ENCODE measurements at places on chromosomes 11 and 22. TPM values are rescaled to one million over a fixed set of nuclear protein-coding genes. Genes with fewer than 3 reads are reported as not detected.

BATF2 gene
- not detected for total RNA-seq

GRCh38 chr11:19939415-19939929 lies 220.8 kb downstream of the DBX1 start:
- peaks cover 3% of the 10 kb centered on the region for H3K27me3 ChIP-seq
- no peak overlapping the region for H3K27ac ChIP-seq
- H3K36me3 ChIP-seq, result no peaks in the 10 kb centered on the region
- no peak overlapping the region for H3K4me3 ChIP-seq
- DNase-seq, result no peak
- H3K4me1 ChIP-seq, result no peaks in the 10 kb centered on the region

DNA sequence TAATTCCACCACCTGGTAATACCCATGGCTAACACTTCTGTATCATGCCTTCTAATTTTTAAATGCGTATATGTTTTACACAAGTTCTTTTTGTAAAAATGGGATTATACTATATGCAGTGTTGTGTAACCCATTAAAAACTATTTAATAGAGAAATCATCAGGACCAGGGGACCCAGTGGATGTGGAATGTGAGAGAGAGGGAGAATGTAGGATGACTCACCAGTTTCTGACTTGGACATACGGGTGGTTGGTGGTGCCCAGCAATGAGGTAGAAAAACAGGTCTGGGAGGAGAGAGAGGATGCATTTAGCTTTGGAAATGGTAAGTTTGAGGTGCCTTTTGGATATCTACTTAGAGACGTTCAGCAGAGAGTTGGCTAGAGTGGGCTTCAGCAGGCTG lies 112.0 kb upstream of the TBCEL start:
- no peak overlapping the region for H3K4me3 ChIP-seq
- no peaks in the 10 kb centered on the region for H3K4me1 ChIP-seq
- H3K27me3 ChIP-seq, result peaks cover 4% of the 10 kb centered on the region
- no peak overlapping the region for H3K27ac ChIP-seq

DNA sequence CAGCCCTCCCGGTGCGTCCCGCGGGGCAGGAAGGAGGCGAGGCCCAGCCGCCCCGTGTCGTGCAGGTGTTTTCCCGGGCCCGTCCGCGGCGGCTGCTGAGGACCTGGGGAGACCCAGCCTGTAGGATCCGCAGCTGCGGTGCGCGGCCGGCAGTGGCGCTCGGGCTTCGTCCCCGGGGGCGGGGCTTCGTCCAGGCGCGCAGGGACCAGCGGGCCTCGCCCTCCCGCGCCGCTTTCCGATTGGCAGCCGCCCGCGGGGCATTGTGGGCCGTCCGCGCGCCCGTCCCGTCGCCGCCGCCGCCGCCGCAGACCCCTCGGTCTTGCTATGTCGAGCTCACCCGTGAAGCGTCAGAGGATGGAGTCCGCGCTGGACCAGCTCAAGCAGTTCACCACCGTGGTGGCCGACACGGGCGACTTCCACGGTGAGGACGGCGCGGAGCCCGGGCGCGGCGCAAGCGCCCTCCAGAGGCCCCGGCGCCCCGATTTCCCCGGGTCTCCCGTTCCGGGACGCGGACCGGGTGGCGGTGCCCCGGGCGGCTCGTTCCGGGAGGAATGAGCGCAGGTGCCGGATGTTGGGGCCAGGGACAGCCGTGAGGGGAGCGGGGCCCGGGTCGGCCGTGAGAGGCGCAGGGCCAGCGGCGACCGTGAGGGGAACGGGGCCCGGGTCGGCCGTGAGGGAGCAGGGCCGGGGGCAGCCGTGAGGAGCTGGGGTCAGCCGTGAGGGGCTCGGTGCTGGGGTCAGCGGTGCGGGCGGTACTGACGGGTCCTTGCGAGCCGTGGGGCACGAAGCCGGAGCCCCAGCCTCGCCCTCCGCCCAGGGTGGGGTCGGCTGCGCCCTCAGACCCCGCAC lies at the start of gene TALDO1:
TALDO1 (plus strand) TSS at position 307 of the 849 bp plus-strand sequence; CDS start at position 325, 18 bp downstream.
- H3K27ac ChIP-seq, result peak within 1 kb of the TSS; percentile 90
- H3K27me3 ChIP-seq, result no peaks in the 10 kb centered on the region
- H3K36me3 ChIP-seq, result no peaks in the 10 kb centered on the region

DNA sequence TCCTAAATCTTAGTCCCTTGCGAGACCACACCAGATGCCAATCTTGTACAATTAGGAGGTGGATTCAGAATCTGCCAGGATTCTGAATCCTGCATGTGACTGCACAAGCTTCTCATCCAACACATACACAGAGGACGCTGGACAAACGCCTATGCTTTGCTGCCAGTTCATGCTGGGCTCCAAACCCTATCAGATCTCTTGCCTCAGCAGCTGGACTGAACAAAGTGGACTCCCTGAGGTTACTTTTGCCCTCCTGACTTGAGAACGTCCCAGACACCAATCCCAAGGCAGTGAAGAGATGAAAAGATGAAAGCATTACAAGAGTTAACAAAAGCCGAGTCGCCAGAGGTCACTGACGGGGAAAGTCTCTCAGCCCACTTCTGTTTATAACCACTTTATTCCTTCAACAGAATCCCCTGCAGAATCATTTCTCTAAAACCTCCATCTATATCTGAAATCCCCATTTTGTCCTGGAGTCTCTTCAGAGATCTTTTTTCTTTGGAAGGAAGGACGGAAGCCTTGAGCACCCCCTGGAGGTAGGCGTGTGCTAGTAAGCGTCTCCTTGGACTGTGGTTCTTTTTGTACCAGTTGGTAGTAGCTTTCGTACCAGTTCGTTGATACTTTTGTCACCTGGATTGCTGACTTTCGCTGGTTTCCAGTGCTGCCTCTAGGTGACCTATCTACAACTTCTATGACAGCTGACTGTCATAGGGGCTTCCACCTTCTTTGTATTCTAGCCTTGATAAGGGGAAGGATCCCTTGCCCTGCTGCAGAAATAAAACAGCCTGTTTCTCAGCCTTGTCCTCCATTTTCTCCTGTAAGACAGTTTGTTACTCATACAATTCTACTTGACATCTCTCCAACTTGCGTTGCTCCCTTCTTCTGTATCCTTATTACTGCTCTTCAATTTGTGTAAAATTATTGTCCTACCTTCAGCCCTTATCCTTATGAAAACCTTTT lies 26.1 kb upstream of the EED start:
- no peak overlapping the region for H3K4me3 ChIP-seq
- H3K36me3 ChIP-seq, result no peaks in the 10 kb centered on the region
- peak; percentile 89 for DNase-seq

GRCh38 chr11:14927146-14927545 lies 35.1 kb upstream of the CYP2R1 start:
- H3K4me1 ChIP-seq, result peaks cover 9% of the 10 kb centered on the region
- no peaks in the 10 kb centered on the region for H3K27me3 ChIP-seq
- no peak overlapping the region for H3K4me3 ChIP-seq
- no peak for DNase-seq

PACSIN2 gene
- total RNA-seq, result 57.2 TPM

DNA sequence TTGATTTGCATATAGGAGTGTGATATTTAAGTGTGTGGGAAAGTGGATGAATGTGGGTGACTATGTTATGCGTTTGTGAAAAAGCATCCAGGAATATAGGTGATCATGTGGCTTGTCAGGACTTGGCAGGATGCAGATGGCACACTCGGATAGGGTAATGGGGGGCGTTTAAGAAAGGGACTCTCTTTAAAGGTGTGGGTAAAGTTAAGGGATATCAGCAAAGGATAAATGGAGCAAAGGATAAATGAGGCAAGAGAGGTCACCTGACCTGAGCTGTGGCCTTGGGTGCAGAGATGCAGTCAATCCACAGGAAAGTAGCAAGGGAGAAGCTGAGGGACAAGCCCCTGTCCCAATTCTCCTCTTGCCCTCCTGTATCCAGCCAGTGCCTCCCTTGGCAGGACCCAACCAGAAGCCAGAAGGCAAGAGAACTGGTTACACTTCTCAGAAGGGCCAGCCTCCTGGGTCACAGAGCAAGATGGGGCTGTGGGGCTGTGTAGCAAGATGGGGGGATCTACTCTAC lies 47.5 kb upstream of the GRAMD1B start:
- H3K4me1 ChIP-seq, result no peaks in the 10 kb centered on the region
- no peaks in the 10 kb centered on the region for H3K27me3 ChIP-seq
- H3K27ac ChIP-seq, result no peak overlapping the region
- DNase-seq, result no peak

DNA sequence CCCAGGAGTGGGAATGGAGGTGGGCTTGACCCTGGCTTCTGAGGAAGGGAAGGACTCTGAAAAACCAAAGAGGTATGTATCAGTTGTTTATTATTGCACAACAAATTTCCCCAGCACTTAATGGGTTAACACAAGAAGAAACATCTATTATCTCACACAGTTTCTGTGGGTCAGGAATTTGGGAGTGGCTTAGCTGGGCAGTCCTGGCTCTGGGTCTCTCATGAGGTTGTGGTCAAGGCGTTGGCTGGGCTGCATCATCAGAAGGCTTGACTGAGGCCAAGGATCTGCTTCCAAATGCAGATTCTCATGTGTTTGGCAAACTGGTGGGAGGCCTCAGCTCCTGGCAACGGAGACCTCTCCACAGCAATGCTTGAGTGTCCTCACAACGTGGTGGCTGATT lies 17.5 kb upstream of the SMIM38 start:
- H3K27ac ChIP-seq, result no peak overlapping the region
- H3K27me3 ChIP-seq, result no peaks in the 10 kb centered on the region
- H3K36me3 ChIP-seq, result no peaks in the 10 kb centered on the region
- no peak for DNase-seq
- H3K4me1 ChIP-seq, result no peaks in the 10 kb centered on the region
- no peak overlapping the region for H3K4me3 ChIP-seq

MIAT gene
- total RNA-seq, result 6.8 TPM

DNA sequence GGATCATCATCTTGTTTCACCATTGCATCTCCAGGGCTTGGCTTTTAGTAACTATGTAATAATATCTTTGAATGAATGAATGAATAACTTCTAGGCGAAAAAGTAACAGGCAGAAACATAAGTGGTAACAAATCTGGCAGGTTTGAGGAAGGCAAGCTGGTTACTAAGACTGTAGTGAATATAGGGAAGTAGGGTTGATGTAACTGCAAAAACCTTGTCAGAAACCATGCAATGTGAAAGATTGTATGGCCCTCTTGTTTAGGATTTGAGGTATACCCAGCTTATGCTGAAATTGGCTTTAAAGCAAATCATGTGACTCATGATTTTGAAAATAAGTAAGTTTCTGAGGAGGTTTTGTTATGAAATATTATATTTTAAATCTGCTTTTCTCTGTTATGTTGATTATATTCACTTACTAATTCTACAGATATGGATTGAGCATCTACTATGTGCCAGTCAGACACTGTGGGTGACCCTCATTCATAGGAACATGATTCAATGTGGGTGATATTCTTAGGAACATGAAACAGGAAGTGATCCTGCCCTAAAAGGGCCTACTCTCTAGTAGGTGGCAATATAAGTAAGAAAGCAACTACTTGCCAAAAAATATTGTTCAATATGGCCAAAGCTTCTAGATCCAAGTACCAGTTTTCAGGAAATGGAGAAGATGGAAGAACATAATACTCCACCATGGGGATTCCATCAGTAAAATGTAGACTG lies 115.5 kb upstream of the CCDC90B start:
- H3K36me3 ChIP-seq, result no peaks in the 10 kb centered on the region
- DNase-seq, result no peak
- H3K4me1 ChIP-seq, result peaks cover 11% of the 10 kb centered on the region
- no peak overlapping the region for H3K4me3 ChIP-seq
- H3K27me3 ChIP-seq, result no peaks in the 10 kb centered on the region
- no peak overlapping the region for H3K27ac ChIP-seq

DNA sequence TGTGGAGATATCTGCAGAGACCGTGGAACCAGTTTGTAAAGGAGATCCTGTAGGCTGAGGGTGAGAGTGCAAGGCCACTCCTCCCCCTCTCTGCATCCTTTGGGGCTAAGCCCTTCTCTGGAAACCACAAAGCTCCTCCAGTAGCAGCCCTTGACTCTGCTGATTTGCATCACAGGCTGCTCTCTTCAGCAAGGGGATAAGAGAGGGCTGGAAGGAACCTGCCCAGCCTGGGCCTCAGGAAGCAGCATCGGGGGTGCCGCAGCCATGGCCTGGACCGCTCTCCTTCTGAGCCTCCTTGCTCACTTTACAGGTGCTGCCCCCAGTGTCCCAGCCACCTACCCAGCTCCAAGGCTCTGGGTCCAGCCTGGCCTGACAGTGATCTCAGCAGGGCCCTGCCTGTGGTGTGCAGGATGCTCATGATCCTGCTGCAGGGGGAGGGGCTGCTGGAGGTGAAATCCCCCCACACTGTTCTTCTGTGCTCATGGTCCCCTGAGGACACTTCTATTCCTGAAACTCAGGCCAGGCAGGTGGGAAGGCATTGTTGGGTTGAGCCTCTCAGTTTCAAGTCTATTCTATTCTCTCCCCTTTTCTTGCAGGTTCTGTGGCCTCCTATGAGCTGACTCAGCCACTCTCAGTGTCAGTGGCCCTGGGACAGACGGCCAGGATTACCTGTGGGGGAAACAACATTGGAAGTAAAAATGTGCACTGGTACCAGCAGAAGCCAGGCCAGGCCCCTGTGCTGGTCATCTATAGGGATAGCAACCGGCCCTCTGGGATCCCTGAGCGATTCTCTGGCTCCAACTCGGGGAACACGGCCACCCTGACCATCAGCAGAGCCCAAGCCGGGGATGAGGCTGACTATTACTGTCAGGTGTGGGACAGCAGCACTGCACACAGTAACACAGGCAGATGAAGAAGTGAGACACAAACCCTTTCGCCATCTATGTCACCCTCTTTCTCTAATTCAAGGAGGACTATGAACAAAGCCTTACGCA lies 68.5 kb upstream of the IGLL5 start:
- H3K36me3 ChIP-seq, result no peaks in the 10 kb centered on the region
- H3K27ac ChIP-seq, result no peak overlapping the region
- H3K27me3 ChIP-seq, result no peaks in the 10 kb centered on the region
- no peak overlapping the region for H3K4me3 ChIP-seq

ZBTB16 gene
- 14.1 TPM for total RNA-seq

CASP5 gene
- not detected for total RNA-seq

- no peaks in the 10 kb centered on the region for H3K4me1 ChIP-seq
- no peaks in the 10 kb centered on the region for H3K27me3 ChIP-seq
- no peak overlapping the region for H3K27ac ChIP-seq
- H3K4me3 ChIP-seq, result no peak overlapping the region
- DNase-seq, result no peak
- H3K36me3 ChIP-seq, result no peaks in the 10 kb centered on the region
Observed at GRCh38 chr22:30864441-30865420, 103.8 kb downstream of the MORC2 start.

GRCh38 chr11:62120001-62120400 lies 3.8 kb upstream of the INCENP start:
- DNase-seq, result no peak
- no peaks in the 10 kb centered on the region for H3K36me3 ChIP-seq
- no peak overlapping the region for H3K4me3 ChIP-seq
- no peaks in the 10 kb centered on the region for H3K27me3 ChIP-seq
- no peak overlapping the region for H3K27ac ChIP-seq
- H3K4me1 ChIP-seq, result no peaks in the 10 kb centered on the region

GRCh38 chr22:36028646-36029405 lies at the start of gene RBFOX2:
RBFOX2 (minus strand) TSS chr22:36028824; CDS start chr22:36028425, 399 bp downstream.
- DNase-seq, result peak; percentile 97
- peak within 1 kb of the TSS; percentile 89 for H3K4me3 ChIP-seq
- H3K4me1 ChIP-seq, result peaks cover 21% of the 10 kb centered on the region

- DNase-seq, result no peak
- no peak overlapping the region for H3K27ac ChIP-seq
- H3K4me3 ChIP-seq, result no peak overlapping the region
- H3K4me1 ChIP-seq, result no peaks in the 10 kb centered on the region
- H3K36me3 ChIP-seq, result no peaks in the 10 kb centered on the region
- no peaks in the 10 kb centered on the region for H3K27me3 ChIP-seq
Observed at GRCh38 chr11:35815556-35816315, 128.1 kb upstream of the LDLRAD3 start.
